Activated T-helper 17 cell treated with anti-CD3 and anti-CD28 coated beads, Interleukin-2, amount 50 U/mL, for 72 hours (primary cell): ENCODE measurements at places on chromosomes 11 and 22. TPM values are rescaled to one million over a fixed set of nuclear protein-coding genes. Genes with fewer than 3 reads are reported as not detected.

DNA sequence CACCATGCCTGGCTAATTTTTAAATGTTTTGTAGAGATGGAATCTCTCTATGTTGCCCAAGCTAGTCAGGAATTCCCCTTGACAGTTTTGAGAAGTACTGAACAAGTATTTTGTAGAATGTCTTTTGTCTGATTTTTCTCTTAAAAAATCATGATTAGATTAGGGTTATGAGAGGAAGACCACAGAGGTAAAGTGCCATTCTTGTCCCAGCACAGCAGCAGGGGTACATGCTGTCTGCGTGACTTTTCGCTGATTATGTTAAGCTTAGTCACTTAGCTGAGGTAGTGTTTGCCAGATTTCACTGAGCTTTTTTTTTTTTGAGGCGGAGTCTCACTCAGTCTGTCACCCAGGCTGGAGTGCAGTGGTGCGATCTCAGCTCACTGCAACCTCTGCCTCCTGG lies 13.6 kb upstream of the NUP160 start:
- H3K27ac ChIP-seq, result peak overlapping the region; percentile 58
- H3K4me3 ChIP-seq, result peak overlapping the region; percentile 22
- H3K36me3 ChIP-seq, result no peaks in the 10 kb centered on the region
- peaks cover 18% of the 10 kb centered on the region for H3K4me1 ChIP-seq
- no peaks in the 10 kb centered on the region for H3K27me3 ChIP-seq

Gene FAM111B
- 64.8 TPM for total RNA-seq

DNA sequence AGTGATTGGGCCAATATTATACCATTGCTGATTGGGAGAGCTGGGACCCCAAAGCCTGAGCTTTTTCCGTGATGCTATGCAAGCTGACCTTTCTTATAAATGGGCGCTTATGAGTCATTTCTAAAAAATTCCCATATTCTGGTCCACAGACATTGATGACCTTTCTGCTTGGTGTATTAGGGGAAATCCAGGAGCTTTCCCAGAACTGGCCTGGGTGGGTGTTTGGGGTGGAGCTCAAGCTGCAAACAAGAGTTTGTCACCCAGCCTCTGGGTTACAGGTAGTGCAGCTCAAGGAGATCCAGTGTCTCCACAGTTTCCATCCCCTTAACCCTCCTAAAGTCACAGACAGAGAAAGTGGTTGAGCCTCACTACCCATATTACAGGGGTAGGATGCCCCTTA lies 67.7 kb downstream of the CCDC81 start:
- ATAC-seq, result peak; percentile 64
- no peak overlapping the region for H3K4me3 ChIP-seq
- no peaks in the 10 kb centered on the region for H3K4me1 ChIP-seq
- no peak overlapping the region for H3K27ac ChIP-seq

Gene PRR5L
- total RNA-seq, result 10.6 TPM

- H3K36me3 ChIP-seq, result peaks cover 49% of the 10 kb centered on the region
- H3K4me3 ChIP-seq, result peak within 1 kb of the TSS; percentile 89
- peaks cover 22% of the 10 kb centered on the region for H3K4me1 ChIP-seq
- peak within 1 kb of the TSS; percentile 98 for H3K27ac ChIP-seq
- no peaks in the 10 kb centered on the region for H3K27me3 ChIP-seq
These were observed at the start of gene SLC25A17 for GRCh38 chr22:40818747-40819598. SLC25A17 (minus strand) TSS chr22:40819346; CDS start chr22:40819248, 98 bp downstream.

DNA sequence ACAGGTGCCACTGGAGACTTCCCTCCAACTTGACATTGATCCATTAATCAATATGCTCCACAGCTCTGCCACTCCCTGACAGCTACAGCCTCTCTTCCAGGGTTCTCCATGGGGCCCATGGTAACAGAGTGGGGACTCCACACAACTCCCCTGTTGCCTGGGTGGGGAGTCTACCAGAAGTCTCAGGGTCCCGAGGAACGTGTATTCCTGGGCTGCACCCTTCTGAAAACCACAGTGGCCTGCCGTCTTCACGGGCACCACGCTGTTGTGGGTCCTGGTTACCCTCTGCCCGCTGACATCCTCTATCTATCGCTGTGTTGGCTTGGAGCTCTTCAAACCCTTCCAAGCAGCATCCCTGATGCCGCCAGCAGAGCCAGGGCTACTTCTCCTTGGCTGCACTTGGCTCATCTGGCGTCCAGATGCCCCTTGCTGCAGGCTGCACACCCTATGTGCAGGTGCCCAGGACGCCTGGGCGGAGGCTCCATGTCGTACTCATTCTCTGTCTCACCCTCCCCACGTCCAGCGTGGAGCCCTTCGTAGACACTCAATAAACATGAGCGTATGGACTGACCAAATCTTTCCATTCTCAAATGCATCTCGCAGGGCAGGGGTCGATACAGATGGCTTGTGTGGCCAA lies 1341.8 kb downstream of the TBC1D22A start:
- ATAC-seq, result no peak
- no peak overlapping the region for H3K4me3 ChIP-seq
- H3K36me3 ChIP-seq, result no peaks in the 10 kb centered on the region
- peaks cover 5% of the 10 kb centered on the region for H3K4me1 ChIP-seq

Gene OR51Q1
- not detected for total RNA-seq

Gene OR4C46
- not detected for total RNA-seq

- no peak for ATAC-seq
- no peak overlapping the region for H3K27ac ChIP-seq
- no peaks in the 10 kb centered on the region for H3K4me1 ChIP-seq
- H3K27me3 ChIP-seq, result peaks cover 3% of the 10 kb centered on the region
These were observed 8.8 kb downstream of the NXPE4 start for GRCh38 chr11:114586797-114587196.

- peaks cover 9% of the 10 kb centered on the region for H3K27me3 ChIP-seq
- H3K36me3 ChIP-seq, result no peaks in the 10 kb centered on the region
- ATAC-seq, result no peak
- no peaks in the 10 kb centered on the region for H3K4me1 ChIP-seq
These were observed 72.7 kb downstream of the RAB38 start for GRCh38 chr11:88102598-88102934.

Gene SYVN1
- 28.9 TPM for total RNA-seq
